ENCODE measurements at places on chromosomes 5 and 9.

GRCh38 chr5:28734396-28734795, 1696.0 kb upstream of the CDH9 start:
- DNase-seq: no peak

- no peak for DNase-seq
Observed at GRCh38 chr9:72362118-72362531, 2.9 kb downstream of the ZFAND5 start.

DNA sequence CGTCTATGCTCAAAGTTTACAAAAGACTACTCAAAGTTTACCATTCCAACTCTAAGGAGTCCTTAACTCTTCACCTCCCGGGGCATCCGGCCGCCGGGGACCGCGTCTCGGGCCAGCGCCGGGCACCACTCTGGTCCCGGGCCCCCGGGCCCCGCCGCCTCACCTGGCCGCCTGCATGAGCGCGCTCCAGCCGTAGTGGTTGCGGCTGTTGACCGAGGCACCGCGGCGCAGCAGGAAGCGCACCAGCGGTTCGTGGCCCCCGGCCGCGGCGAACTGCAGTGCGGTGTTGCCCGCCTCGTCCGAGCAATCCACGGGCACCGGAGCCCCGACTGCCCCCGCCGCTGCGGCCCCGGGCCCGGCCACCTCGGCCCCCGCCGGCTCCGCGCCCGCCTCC, 388 bp downstream of the ANKS6 start:
- DNase-seq: no peak

- no peak for DNase-seq
Observed at GRCh38 chr5:6399980-6400910, 21.9 kb upstream of the MED10 start.

DNA sequence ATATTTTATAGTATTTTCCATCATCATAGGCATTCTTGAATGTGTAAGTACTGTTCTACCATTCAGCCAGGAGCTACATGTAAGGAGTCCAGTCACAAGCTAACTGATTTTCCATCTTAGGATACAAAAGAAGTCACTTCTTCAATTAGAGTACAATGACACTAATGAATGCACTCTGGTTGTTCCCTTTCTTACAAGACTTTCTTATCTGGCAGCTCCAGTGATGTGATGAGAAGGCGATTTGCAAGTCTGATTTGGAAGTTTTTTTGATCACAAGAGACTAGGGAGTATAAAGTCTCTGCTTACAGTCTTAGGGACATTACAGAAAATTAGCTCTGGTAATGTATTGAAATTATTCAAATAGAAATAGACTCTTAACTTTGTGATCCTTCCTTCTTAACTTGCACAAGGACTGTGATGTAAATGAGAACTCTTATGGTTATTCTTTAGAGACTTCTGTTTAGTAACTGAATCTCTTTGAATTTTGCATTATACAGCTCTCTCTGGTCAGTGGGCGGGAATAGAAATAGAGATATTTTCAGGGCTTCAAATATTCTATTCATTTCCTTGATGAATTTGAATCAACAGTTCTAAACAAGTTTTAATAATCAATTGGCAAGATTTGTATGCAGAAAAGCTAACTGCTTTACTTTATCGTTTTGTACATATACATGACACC, 130.4 kb upstream of the CDH6 start:
- no peak for DNase-seq

DNA sequence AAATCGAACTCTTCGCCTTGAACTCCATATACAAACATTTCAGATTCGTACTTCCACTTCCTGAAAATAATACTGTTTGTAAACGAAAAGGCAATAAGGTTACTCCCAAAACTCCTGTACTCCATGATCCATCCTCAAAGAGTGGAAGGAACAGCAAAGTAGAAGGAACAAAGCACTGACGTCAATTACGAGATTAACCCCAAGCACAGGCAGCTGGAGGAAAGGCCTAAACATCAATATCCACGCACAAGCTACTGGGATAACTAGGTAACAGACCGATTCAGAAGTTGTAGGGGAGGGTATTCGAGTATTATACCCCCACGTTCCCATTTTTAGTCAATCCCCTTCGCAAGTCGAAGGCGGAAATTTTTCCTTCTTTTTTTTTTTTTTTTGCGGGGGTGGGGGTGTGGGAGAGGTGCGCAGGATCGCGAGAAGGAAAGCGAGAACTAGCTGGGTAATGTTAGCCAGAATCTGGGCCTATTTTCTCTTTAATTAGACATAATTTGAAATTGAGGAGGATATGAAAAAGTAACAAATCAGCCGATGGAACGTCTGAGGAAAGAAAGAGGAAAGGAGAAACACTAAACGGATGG, 909 bp downstream of the AFF4 start:
- no peak for DNase-seq

- DNase-seq: no peak
Observed at GRCh38 chr9:93001031-93001430, 53.7 kb downstream of the FGD3 start.

- DNase-seq: no peak
Observed at GRCh38 chr9:122197882-122198281, 30.9 kb downstream of the LHX6 start.

DNA sequence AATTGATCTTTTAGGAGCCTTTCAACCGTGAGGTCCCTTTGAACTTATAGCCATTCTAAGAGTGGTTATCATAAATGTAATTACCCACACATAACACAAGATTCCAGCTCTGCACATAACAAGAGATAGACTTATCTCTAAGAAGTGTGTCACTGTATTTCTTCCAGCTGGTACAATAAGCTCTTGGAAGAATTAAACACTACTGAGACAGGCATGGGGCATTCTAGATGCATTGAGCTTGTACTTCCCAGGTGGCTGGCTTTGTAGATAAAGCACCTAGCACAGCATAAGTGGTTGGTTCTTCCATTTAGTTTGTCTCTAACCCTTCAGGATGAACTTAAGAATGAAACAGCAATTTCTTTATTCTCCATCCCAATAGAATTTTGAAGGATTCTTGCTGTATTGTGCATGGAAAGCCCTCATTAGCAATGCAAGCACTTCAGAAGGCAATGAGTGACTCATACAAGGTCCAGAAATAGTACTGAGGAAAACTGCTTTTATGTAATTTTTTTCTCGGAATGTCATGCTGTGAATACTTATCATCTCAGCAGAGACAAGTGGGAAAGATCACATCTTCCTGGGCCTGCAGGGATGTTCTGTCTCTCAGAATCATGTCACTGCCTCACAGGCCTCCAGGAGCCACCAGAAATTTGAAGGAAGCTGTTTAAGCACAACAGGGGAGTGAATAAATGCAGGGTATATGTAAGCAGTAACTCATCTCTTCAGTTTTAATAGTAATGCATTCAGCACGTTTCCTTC, 91.1 kb upstream of the CD180 start:
- DNase-seq: no peak

- no peak for DNase-seq
Observed at GRCh38 chr5:79694652-79695051, 5.0 kb downstream of the CMYA5 start.

GRCh38 chr9:95552814-95553546, 36.2 kb upstream of the PTCH1 start:
- DNase-seq: no peak

GRCh38 chr9:115998666-115999065, 154.9 kb upstream of the PAPPA start:
- no peak for DNase-seq

DNA sequence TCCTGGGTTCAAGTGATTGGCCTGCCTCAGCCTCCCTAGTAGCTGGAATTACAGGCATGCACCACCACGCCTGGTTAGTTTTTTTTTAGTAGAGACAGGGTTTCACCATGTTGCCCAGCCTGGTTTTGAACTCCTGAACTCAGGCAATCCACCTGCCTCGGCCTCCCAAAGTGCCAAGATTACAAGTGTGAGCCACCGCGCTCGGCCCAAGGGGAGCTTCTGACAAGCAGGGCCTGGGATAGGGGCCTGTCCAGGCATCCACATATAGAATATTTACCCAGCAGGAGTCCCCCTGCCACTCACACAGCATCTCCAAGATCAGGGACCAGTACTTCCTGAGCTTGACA, 10.1 kb downstream of the IRF1 start:
- DNase-seq: no peak

DNA sequence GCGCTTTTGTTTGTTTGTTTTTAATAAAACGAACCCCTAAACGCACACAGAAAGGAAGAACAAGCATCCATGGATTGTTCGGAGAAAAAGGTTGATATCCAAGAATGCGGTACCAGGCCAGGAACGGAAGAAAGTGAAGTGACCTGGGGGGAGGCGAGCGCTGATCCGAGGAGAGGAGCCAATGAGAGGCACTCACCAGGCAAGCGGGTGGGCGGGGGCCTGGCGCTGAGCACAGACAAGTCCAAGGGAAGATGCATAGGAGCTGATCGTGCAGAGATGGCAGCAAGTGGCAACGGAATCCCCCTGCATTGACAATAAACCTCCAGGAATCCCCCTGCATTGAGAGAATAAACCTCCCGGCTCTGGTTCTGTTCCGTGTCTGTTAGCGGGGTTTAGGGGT, 8.4 kb downstream of the OBP2B start:
- no peak for DNase-seq

- no peak for DNase-seq
Observed at GRCh38 chr9:92001244-92001643, 51.2 kb upstream of the ROR2 start.

DNA sequence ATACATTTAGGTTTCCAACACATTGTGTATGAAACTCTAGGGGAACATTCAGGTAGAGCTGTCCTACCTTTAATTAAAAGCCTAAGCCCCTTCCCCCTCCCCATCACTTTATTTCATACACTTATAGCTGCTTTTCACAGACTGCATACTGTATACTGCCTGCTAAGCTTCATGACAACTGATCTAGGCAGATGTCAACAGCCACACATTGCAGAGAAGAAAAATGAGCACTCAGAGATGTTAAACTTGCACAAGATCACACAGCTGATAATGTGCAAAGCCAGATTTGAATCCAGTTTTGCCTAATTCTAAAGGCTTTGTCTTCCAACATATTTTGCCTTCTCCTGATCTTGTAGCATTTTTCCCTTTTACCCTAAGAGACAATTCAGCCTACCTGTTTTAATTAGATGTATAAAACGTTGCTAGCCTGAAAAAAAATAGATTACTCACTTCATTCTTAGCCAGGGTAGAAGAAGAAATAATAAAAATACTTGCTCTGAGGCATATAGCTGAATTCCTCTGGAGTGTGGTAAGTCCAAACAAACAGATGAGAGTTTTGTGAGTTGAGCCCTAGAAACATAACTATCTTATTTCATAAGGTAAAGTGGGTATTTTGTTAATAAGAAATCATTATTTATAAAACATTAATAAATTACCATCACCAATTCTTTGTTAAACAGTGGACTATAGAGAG, 56.9 kb upstream of the CAST start:
- DNase-seq: no peak

DNA sequence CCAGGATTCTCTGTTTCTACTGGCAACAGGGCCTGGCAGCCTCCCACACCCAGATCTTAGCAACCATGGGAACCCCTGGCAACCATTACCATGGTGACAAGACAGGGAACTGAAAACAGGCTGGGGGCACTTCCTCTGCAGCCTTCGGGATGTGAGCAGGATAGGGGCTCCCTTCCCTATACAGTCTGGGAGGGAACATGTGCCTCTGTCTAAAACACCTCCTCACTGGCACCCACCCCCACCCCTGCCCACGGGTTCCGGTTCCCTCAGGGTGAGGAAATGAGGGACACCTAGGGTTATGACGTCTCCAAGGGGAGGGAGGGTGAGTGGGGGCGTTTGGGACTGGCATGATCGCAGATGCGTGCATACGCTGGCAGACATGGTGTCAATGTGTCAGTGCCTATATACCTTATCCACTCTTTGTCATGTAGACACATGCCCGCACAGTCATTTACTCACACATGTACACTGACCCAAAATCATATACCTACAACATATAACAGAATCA, 3.0 kb upstream of the DNAJB5 start:
- no peak for DNase-seq

DNA sequence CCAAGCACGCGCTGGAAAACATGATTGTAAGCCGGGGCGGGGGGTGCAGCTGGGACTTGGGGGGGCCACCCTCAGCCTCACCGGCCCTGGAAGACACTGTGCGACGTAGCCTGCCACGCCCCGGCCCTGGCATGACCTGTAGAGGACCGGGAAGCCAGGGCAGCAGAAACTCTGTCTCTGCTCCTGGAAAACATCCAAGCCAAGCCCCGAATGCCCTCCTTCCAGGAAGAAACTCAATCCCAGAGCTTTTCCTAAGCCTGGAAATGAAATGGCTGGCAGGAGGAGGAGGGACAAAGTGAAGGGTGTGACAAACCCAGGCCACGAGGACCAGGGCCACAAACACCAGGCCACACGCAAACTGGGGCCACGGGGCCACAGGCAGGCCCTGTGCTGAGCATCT, 55.4 kb downstream of the KCNT1 start:
- DNase-seq: no peak

GRCh38 chr9:8832955-8833354, 1033.4 kb upstream of the DMAC1 start:
- no peak for DNase-seq

DNA sequence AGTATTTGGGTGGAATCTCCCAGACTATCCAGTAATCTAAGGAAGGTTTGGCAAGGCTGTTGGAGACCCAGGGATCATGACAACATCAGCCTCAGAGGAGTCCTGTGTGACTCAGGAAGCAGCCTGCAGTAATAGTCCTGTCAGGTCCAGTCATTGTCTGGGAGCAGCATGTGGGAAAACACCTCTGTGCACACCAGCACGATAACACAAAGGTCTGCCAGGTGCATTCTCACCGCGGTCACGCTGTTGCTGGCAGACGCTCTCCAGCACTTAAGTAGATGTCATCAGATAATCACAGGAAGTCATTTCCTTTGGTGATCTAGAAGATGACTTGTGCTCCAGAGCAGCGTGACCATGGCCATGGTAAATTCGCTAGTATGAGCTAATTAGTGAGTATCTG, 99.2 kb upstream of the IQGAP2 start:
- no peak for DNase-seq

- no peak for DNase-seq
Observed at GRCh38 chr9:80061940-80062339, 490.2 kb downstream of the TLE4 start.

DNA sequence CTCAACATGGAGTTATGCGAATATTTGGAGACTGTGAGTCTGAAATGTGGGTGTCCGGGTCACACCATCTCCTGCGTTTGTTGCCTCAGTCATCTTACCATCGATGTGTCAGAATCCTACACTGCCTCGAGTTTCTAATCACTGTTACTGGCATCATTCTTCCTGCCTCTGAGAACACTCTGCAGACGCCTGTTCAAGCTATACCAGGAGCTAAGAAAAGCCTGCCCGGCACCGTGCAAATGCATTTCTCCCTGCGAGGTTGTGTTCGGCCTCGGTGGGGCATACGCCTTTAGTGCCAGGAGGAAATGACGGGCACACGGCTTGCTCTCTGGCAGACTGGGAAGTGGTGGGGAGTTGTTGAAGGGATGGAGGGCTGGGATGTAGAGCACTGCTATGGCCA, 31.2 kb upstream of the SLC25A51 start:
- DNase-seq: no peak
